ENCODE measurements at places on chromosomes 3 and 15.
A peak's percentile ranks its signal among the peaks of the same experiment; 100 is the strongest.

GRCh38 chr15:79918278-79918677 lies 21.5 kb upstream of the MTHFS start:
- DNase-seq, result no peak

GRCh38 chr15:76982356-76982755 lies 12.6 kb upstream of the PSTPIP1 start:
- DNase-seq, result no peak

- peak; percentile 73 for DNase-seq
Observed at GRCh38 chr15:38176155-38176554, 76.5 kb upstream of the SPRED1 start.

DNA sequence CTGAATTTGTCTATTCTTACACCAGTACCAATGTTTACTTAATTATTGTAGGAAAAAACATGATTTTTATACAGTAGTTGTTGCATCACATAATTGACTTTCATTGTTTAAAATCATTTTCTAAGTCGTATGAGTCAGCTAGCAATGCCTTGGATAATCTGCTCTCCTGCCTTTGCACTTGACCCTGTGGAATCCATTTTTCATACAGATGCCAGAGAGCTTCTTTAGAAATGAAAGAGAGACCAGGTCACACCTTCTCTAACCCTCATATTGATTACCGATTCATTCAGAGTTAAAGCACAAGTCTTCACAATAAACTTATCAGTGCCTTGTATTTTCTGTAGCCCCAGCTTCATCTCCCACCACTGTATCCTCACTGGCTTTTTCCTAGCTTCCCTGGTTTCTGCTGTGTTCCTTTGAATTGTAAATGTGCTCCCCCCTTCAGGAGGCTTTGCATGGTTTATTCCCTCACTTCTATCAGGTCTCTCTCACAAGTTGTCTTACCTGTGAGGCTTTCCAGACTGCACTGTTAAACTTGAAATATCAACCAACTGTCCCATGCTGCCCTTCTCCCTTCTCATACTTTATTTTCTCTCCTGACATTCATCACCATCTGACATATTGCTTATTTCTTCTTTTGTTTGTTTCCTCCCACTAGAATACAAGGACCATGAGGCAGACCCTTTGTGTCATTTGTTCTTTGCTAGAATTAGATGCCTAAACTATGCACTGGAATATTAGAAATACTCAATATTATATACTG lies 662.0 kb upstream of the GBE1 start:
- DNase-seq, result no peak

- DNase-seq, result no peak
Observed at GRCh38 chr15:67241132-67241855, 13.2 kb downstream of the AAGAB start.

DNA sequence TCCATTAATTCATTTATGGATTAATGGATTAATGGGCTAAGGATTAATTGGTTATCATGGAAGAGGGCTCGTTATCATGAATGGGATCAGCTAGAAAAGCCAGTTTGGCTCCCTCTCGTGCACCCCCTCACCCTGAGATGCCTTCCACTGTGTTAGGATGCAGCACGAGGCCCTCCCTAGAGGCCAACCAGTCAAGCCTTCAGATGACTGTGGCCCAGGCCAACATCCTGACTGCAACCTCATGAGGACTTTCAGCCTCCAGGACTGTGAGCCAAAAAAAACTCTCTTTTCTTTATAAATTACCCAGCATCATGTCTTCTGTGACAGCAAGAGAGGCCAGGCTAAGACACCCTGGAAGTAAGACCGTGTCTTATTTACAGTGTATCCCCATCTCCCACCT lies 9.0 kb downstream of the EFCAB12 start:
- no peak for DNase-seq

GRCh38 chr3:24374801-24375200 lies 119.8 kb downstream of the THRB start:
- DNase-seq, result no peak

GRCh38 chr15:99616773-99617342 lies 51.1 kb downstream of the MEF2A start:
- no peak for DNase-seq

GRCh38 chr3:55692957-55693558 lies 206.0 kb upstream of the WNT5A start:
- DNase-seq, result peak; percentile 5

DNA sequence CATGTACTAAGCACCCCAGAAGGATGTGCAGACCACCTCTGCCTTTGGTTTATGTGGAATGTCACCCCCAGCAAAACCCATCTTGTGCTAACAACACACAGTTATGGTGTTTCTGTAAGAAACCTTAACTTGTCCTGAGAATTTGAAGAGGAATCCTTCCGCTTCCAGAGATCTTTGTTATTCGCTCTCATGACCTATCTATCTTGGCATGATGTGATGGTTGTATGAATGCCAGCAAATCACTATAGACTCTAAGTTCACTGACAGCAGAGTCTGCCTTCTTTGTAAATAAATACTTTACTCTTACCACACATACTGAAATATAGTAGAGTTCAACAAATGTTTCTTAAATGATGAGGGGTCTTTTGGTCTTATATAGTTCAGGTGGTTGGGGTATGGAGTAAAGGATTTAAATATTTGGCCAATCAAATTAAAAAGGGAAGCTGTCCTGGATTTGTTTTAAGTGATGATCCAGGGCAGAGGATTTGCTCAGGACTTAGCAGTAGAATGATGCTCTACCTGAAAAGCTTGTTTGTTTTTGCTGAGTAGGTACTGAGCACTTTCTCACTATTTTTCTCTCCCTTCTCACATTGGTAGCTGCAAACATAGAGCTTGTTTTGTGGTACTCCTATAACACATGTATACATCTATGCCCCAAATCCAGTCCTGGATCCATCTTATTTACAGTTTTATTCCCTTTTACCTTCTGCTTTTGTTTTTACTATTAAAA lies 27.9 kb upstream of the RTP1 start:
- no peak for DNase-seq

GRCh38 chr3:28726840-28727239 lies 378.2 kb upstream of the AZI2 start:
- DNase-seq, result no peak

- DNase-seq, result no peak
Observed at GRCh38 chr3:62875558-62876002, 364 bp upstream of the CADPS start.

DNA sequence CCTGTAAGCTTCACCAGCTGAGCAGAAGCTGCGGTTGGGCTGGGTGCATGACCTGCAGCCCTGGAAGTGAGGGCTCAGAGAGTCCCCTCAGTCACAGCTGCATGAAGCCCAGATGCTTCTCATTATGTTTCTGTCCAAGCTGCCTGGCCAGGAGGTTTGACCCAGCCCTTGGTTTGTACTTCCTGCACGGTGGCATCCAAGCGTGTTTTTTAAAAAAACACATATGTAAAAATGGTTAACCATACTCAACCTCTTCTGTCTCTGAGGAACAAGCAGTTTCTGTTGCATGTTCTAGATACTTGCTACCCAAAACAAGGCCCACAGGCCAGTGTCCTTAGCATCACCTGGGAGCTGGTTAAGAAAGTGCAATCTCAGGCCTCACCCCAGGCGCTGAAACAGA lies 76.0 kb upstream of the ATP10A start:
- peak; percentile 5 for DNase-seq

DNA sequence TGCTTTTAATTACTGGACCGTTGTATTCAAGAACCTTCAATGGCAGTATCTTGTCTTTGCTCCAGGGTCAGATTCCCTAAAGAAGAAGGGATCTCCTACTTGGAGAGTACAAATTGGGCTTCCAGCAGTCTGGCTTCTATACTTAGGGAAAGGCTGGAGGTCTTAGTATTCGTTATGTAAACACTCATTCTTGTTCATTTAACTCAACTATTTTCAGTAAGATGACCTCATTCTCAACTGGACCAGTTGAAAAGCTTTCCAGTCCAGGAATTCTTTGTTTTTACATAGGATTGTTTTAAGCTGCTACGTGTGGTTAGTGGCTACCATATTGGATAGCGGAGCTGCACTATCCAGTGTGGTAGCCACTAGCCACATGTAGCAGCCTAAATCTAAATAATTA lies 4.6 kb downstream of the SENP5 start:
- DNase-seq, result no peak

GRCh38 chr3:104388619-104389018 lies 978.1 kb upstream of the ALCAM start:
- DNase-seq, result no peak

- no peak for DNase-seq
Observed at GRCh38 chr3:51908026-51908425, 4.9 kb upstream of the IQCF1 start.

DNA sequence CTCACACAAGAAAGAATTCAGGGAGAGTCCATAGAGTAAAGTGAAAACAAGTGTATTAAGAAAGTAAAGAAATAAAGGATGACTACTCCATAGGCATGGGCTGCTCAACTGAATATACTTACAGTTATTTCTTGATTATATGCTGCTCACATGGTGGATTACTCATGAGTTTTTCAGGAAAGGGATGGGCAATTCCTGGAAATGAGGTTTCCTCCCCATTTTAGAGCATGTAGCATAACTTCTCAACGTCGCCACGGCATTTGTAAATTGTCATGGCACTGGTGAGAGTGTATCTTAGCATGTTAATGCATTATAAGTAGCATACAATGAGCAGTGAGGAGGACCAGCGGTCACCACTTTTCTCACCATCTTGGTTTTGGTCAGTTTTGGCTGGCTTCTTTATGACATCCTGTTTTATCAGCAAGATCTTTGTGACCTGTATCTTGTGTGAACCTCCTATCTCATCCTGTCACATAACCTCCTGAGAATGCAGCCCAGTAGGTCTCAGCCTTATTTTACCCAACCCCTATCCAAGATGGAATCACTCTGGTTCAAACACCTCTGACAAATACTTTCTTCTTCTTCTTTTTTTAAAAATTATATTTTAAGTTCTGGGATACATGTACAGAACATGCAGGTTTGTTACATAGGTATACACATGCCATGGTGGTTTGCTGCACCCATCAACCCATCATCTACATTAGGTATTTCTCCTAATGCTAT lies 849.7 kb downstream of the TBL1XR1 start:
- no peak for DNase-seq

- DNase-seq, result no peak
Observed at GRCh38 chr3:110391640-110392395, 679.8 kb upstream of the NECTIN3 start.

DNA sequence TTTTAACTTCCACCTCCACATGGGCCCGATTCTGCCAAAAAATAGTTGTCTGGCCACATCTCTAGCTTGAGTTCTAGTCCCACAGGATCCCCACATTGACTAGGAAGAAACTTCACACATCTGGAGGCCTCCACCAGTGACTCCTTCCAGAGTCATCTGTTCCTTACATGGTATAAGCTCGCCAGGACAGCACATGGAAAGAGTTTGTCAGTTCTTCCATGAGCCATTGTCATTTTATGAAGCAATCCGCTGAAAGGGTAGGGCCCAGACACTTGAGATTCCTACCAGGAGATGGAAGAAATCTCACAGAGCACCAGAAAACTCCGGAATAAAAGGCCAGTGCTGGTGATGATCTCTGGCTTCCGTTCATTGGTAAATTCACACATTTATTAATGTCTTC lies 350.5 kb upstream of the ICE2 start:
- DNase-seq, result peak; percentile 79

GRCh38 chr3:15268033-15268631 lies 62.1 kb downstream of the CAPN7 start:
- peak; percentile 79 for DNase-seq
